ENCODE measurements at places on chromosomes 3 and 15.
A peak's percentile ranks its signal among the peaks of the same experiment; 100 is the strongest.

DNA sequence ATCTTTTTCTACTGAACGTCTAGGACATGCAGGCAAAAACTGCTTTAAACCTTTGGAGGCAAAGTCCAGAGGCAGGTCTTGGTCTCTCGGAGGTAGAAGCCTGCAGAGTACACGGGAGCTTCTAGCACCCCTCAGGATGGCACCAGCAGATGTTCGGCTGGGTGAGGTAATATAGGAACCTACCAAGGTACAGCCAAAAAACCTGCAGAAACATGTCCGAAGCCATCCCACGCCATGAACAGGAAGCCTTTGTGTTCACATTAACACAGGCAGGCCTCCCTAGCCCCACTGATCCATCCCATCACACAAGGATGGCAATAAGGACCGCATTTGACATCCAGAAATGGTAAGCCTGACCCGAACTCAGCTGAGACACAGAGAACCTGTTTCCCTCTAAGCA, 157.9 kb upstream of the HES1 start:
- DNase-seq: no peak

- peak; percentile 32 for DNase-seq
Measured at GRCh38 chr3:99686955-99687612, 48.7 kb downstream of the COL8A1 start.

DNA sequence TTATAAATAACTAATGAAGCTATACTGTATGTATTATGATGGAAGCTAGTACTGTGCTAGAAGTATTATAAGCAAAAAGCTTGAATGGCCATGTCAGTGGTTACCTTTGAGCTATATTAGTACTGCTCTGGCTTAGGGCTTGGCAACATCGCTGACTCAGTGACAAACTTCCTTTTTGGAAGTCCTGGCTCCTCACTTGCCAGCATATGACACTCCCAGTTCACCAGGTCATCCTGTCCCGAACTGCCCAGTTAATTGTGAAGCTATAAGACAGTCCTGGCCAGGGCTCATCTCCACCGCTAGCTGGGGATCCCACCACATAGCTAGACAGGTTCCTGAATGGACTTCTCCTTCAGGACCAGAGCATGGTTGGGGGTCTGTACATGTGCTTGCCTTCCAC, 31.9 kb downstream of the RAB8B start:
- DNase-seq: no peak

- DNase-seq: no peak
Measured at GRCh38 chr3:79103307-79103706, 664.5 kb downstream of the ROBO1 start.

All from GM13976 (cell line).